ENCODE measurements at places on chromosomes 16 and 17. TPM values are rescaled to one million over a fixed set of nuclear protein-coding genes. Genes with fewer than 3 reads are reported as not detected.

SCNN1G gene
- not detected for total RNA-seq

MT1B gene
- not detected for total RNA-seq

GRCh38 chr17:62855156-62855555, 47.0 kb upstream of the MARCHF10 start:
- DNase-seq = no peak

DNA sequence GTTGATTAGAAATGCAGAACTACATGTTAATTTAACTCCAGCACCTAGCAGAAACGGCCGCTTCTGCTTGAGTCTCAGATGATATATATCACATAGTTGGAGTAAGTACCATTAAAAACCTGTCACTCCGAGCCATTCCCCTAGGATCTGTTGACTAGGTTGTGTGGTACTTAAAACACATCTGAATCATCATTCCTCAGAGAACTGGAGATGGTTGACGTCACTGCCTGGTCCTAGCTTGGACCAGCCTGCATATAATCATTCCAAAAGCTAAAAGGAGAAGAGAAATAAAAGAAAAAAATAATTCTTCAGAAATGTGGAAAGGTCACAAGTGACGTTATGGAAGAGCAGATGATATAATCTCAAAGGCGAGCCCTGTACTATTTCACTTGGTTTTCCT, 31.3 kb upstream of the RASL10B start:
- no peak for DNase-seq

- peak; percentile 37 for DNase-seq
Observed at GRCh38 chr16:2842340-2843000, 12.4 kb downstream of the ZG16B start.

GRCh38 chr17:82631544-82631943, 16.7 kb downstream of the WDR45B start:
- no peak for DNase-seq

GRCh38 chr17:18117533-18117932, 9.0 kb downstream of the MYO15A start:
- no peak for DNase-seq

DNA sequence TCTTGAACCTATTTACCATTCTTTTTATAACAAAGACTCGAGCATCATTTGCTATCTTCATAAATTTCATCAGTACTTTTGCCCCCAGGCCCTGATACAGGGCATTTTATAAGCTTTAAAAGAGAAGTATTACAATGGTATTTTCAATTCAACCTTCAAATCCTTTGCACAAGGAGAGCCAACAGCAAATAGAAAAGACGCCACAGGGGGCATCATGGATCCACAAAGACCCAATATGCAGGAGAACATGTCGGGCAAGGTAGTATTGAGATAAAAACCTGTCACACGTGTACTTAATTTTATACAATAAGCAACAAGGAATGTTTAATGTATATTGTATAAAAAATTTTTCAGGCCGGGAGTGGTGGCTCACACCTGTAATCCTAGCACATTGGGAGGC, 10.2 kb downstream of the MAP3K14 start:
- no peak for DNase-seq

DHX38 gene
- 38.4 TPM for total RNA-seq

MYH1 gene
- 0.05 TPM for total RNA-seq

DNA sequence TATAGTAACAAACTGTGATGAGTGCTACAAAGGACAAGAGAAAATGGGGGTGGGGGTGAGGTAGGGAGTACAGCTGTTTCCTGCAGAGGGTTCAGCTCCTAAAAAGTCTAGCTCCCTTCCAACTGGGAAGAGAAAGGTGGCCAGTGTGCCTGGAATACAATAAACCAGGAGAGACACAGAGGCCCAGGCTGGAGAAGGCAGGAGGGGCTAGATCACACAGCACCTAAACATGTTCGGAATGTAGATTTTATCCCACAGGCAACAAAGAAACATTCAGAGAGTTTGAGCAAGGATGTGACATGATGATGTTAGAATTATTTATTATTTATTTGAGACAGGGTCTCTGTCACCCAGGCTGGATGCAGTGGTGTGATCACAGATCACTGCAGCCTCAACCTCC, 10.2 kb downstream of the TEX2 start:
- no peak for DNase-seq

DNA sequence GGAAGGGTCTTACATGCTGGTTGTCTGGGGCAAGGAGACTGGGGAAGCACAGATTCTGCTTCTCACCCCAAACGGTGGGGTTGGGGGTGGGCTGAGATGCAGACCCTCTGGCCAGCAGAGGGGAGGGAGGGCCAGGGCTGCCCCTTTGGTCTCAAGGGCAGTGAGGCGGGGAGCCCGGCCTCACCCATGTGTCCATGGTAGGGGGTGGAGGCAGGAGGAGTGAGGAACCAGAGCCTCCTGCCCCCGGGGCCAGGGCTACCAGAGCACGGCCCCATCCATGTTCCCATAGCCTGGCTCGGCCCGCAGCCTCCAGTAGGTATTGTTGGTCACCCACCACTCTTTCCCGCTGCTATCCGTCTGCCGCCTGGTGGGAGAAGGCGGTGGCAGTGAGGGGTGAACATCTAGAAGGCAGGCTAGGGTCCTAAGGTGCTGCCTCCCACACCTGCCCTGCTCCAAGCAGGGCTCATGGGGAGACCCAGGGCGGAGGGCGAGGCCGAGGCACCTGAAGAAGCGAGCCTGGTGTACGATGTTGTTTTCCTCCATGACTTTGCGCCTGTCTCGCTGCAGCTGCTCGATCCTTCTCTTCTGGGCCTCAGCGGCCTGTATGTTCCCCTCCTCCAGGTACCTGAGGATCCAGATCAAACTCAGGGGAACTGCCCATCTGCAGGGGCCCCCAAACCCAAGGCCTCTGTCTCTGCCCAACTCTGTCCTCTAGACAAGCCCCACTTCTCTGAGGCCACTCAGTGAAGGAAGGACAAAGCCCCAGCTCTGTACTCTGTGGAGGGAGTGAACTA, 13.4 kb downstream of the OSBPL7 start:
- DNase-seq = no peak

- DNase-seq = no peak
Observed at GRCh38 chr16:20903899-20904506, 3.4 kb downstream of the LYRM1 start.

DNA sequence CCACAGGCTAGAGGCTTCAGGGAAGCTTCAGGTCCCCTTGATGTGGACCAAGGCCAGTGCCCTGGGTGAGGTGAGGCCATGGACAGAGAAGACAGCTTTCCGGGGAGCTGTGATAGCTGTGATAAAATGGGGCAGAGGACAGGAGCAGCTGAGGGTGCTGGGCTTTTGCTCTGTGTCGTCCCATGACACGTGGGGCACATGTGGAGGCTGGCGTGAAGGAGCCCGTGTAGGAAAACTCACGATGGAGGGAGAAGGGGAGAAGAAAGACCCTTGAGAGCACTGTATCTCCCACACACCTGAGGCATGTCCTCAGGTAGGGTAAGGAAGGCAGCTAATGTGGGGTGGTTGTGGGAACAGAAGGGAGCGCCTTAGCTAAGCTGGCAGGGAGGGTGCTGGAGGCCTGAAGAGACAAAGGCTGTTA, 21.3 kb downstream of the B9D1 start:
- DNase-seq = no peak

DNA sequence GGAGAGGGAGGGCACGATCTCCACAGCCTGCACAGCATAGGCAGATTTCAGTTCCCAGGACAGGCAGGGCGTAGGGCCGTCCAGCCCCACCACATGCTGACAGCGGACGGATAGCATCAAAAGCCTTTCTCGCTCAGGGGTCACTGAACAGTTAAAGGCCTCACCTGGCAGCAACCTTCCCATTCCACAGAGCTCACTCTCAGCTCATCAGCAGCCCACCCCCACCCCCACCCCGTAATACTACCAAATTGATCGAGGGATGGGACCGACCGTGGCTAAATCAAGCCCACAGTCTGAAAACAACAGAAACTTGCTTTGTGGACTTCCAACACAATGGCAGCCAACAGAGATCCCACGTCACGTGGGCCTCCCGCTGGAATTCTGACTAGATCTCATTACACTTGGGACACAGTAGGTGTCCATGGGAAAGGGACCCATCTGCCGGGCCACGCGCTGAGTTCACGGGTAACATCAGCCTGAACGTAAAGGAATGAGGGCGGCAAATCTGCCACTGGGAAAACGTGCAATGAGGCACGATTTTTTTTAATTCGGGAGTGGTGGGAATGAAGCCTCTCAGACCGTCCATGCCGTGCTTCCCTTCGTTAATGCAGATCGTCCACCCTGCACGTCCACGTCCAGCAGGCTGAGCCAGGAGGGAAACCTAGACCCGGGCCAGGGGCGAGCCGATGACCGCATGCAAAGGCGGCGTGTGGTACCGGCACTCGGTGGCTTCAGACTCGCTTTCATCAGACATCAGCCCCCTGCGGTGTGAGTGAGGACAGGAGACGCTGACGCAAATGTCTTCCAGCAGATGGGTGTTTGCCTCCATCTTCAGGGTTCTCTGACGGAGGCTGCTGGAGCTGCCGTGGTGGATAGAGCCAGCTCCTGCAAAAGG, 92.1 kb downstream of the TBC1D16 start:
- DNase-seq = no peak

DNA sequence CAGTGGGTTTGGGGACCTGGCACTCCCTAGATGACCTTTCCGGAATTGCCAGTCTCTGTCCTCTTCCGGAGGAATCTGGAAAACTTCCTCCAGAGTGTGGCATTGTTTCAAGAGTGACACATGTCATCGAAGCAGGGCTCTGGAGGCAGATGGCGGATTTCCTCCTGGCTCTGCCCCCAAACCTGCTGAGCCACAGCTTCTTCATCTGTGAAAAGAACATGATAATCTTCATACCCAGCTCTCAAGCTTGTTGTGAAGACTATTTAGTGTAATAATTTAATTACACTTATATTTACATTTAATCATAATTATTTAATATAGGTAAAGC, 19.7 kb upstream of the TEX2 start:
- DNase-seq = no peak

DNA sequence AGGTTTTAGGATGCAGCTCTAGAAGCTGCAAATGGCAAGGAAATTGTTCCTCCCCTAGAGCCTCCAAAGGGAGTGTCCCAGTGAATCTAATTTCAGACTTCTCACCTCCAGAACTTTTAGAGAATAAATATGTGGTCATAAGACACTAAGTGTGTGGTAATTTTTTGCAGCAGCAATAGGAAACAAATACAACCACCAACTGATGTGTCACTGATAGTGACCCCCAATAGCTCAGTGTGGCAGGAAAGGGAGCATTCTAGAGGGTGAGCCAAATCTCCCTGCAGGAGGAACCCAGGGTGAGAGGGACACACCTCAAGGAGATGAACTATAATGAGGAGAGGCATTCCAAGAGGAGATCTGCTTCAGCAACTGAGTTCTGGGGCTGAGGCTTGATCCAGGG, 4.1 kb downstream of the CCL4L2 start:
- no peak for DNase-seq

DNA sequence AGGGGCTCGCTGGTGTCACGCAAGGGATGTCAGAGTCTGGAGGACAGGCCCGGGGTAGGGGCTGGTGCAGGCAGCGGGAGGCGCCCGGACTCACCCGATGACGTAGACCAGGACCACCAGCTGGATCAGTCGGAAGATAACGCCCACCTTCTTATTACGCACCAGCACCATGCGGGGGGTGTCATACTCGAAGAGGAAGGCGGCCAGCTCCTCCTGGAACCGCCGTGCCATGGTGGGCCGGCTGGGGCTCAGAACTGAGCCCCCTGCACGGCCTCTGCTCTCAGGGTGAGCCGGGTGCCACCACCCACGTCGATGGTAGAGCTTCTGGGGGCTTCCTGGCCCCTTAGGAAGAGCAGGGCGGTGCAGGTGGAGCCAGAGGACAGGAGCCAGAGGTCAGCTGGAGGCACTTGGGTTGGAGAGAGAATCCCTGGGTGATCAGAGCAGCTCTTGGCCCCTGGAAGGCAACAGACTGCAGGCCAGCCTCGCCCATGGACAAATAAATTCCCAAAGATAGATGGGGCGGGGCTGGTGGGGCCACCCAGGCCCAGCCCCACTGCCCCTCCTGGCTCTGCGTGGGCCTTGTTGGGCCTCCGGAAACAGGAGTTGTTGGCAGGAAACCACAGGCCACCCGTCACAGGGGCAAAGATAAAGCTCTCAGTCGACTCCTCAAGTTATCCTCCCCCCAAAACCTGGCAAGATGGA, at the start of gene P2RX1:
Gene P2RX1 (minus strand): TSS at position 471 of the 702 bp plus-strand sequence. CDS start 240 bp downstream, at position 231.
- no peak for DNase-seq

DNA sequence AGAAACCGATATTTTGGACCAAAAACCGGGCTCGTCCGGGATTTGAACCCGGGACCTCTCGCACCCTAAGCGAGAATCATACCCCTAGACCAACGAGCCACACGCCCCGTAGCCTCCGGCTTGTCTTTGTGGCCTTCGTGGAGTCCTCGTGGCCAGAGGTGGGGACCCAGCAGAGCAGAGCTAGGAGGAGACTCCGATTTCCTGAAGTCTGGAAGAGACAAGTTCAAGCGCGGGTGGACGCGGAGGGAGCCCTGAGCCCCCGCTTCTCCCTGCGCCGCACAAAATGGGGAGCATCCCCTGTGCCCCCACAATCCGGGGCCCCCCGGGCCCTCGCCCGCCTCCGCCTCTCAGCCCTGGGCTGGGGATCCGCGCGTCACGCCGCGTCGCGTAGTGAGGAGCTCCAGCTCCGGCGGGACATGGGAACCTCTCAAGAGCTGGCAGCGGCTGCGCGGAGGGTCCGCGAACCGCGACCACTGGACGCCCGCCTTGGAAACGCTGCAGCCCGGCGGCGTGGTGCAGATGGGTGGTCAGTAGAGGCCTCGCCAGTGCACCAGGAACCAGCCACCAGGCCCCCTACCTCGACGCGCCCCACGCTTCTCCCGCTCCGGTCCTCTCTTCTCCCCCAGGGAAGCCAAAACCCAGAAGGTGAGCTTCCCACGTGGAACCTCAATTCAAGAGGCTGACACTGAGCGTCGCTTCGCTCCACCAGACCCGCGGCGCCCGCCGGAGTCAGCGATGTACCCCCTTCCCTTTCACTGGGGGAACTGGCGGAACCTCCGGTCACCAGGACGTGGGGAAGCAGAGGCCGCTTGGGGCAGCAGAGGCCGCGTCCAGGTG, 5.2 kb upstream of the OR1F1 start:
- no peak for DNase-seq

- DNase-seq = peak; percentile 51
Observed at GRCh38 chr16:88772871-88773811, 11.9 kb downstream of the PIEZO1 start.

- no peak for DNase-seq
Observed at GRCh38 chr16:79673635-79674034, 73.1 kb upstream of the MAF start.

DNA sequence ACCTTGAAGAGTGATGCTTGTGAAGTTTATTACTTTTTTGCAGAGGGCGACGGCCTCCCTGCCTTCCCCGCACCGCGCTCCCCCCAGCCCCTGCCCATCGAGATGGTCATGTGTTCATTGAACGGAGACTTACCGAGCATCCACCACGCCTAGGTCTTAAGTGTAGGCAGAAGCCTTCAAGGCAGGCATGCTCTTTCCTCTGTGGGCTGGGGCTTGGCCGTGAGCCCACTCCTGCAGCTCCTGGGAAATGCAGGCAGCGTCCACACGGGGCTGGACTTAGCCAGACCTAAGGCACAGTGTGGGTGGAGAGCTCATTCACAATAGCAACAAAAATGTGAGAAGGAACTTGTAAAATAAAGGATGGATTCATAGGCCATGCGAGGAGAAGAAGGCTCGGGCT, 19.2 kb downstream of the RNF213 start:
- DNase-seq = peak; percentile 65

All from heart right ventricle (tissue), 16 donors.